ENCODE measurements at places on chromosomes 2 and 18.

DNA sequence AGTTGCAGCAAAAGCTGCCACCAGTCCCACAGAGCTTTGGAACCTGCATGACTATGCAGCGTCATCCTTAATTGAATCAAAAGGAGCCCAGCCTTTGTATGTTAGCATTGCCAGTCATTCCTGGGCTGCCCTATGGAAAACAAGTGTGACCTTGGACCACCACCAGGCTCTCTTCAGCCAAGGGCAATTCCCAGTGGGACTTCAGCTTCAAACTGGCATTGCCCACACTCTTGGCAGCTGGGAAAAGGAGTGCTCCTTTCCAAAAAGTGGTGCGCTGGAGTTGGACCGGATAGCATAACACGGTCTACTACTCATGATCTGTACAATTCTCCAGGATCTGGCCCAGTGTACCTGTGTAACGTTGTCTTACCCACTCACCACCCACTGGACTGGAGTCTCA, 259.5 kb downstream of the MREG start:
- DNase-seq, result no peak

DNA sequence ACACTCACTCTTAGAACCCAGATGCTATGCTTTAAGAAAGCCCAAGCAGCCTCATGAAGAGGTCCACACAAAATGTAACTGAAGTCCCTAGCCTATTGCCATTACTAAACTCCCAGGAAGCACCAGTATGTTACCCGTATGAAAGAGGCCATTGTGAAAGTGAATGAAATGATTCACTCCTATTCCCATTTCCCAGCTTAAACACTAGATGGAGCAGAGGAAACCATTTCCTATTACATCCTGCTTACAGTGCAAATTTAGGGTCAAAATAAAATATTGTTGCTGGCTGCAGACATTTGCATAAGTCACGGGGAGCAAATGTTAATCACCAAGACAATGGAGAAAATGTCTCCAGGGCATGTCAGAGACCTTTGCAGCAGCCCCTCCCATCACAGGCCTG, 989.7 kb upstream of the CRIM1 start:
- no peak for DNase-seq

GRCh38 chr2:43443282-43443681, 152.6 kb downstream of the THADA start:
- no peak for DNase-seq

GRCh38 chr2:21453723-21454450, 330.1 kb downstream of the TDRD15 start:
- no peak for DNase-seq

- DNase-seq, result no peak
These were observed 12.2 kb upstream of the DTNA start for GRCh38 chr18:34697891-34698290.

- DNase-seq, result no peak
These were observed 35.8 kb upstream of the SCLY start for GRCh38 chr2:238024986-238025385.

- DNase-seq, result no peak
These were observed 473.4 kb upstream of the UBE2E3 start for GRCh38 chr2:180507028-180507427.

- no peak for DNase-seq
These were observed 33.4 kb upstream of the TMEM131 start for GRCh38 chr2:98028931-98029717.

DNA sequence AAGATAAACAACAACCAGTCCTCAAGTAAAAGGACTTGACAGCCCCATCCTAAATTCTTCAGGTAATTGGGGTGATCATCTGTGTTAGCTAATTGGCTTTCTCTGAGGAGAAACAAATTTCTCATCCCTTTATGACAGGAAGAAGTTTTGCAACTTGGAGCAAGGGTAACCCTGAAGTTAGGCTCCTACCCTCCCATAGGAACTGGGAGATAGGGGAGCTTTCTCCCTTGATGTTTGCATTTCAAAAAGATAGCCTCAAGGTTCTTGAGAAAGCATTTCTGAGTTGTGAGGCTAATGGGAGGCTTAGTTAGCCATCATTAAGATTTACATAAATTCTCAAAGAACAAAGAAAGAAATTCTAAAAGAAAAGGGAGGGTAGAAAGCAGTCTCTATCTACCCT, 95.4 kb downstream of the MAP2 start:
- no peak for DNase-seq

GRCh38 chr2:46184794-46185583, 112.2 kb upstream of the EPAS1 start:
- no peak for DNase-seq

GRCh38 chr2:231199219-231199618, 788 bp downstream of the ARMC9 start:
- DNase-seq, result no peak

DNA sequence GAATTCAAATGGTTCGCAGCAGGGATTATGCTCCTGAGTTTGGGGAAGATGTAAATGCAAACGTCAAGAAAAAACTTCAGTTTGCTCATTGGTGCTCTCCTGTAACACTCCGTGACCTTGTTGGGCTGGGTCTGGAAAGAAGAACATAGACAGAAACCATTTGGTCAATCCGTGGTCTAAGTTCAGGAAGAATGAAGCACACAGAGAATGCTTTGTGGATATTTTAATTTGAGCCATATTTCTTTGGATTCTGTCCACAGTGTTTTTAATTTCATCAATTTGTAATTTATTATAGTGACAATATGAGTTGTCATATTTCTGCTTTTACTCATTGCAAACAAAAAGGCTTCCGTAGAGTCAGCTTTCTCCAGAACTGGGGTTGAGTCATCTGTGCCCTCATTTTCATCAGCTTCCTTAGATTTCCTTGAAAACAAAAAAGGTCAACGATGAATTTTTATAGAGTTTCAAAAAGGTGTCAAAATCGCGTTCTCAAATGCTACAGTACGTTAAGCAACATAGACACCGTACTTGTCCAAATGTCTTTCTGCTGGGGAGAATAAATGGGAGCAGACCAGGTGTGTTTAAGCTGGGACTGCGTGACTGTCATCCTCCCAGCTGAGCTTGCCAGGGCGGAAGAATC, 606.4 kb downstream of the RNF144A start:
- no peak for DNase-seq

- DNase-seq, result no peak
These were observed 15.4 kb upstream of the GLI2 start for GRCh38 chr2:120720231-120720630.

- DNase-seq, result no peak
These were observed 73.4 kb downstream of the TWIST2 start for GRCh38 chr2:238921259-238921658.

DNA sequence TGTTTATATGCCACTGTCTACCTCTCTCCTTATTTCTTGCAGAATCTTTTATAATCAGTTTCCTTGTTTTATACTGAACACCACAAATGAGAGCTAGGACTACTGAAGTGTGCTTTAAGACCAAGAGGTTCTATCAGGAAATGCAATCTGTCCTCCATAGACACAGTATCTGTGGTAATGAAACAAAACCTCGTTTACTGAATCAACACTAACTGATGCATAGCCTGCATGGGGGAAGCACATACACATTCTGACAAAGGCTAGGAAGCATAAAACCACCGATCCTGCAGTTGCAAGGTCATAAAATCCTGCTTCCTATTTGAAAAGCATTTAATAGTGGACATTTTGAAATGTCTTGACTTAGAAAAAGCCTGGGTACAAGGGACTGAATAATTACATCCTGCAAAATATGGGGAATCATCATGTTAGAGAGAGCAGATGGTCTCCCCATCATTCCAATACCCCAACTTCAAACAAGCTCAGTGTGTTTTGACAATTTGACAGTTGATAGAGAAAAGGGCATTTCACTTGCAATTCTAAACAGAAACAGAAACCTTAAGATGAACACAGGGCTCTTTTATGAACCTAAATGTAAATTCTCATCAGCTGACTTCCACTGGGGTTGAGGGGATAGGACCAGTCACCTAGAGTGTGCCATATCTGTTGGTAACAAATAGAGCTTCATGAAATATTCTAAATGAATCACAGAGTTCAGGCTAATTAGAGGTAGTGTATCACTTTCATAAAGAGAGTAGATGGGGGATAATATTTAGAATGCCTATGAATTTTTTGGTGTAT, 1845.6 kb upstream of the PIK3C3 start:
- DNase-seq, result peak; percentile 16

GRCh38 chr2:26492749-26493515, 15.0 kb upstream of the OTOF start:
- no peak for DNase-seq

GRCh38 chr2:2466534-2466933, 135.5 kb upstream of the MYT1L start:
- DNase-seq, result no peak

DNA sequence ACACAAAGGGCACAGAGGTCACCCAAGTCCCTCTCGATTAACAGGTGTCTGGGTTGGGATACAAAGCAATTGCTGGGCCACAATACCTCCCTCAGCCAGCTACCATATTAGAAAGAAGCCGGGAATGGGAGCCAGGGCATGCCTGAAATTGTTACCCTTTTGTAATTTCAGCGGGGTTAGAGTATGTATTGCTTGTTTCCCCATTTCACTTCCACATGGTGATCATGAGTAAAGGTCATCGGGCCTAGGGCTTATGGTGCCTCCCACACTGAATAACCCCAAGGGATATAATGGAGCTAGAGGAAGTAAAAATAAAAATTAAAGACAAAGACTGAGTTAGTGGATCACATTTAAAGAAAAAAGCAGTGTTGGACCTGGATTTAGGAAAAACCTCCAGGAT, 437.2 kb upstream of the KLHL29 start:
- no peak for DNase-seq

DNA sequence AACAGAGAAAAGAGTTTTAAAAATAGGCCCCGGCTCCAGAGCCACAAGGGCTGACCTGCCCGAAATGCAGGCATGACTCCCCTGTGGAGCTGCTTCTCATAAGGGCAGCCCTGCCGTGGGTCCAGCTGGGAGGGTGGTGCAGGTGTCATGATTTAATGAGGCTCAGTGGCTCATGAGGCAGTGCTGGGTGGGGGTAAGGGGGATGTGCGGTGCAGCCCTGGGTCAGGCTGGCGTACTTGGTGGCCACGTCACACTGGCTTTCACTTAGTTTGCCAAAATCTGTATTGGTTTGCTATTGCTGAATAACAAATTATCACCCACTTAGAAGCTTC, 33.6 kb downstream of the HJURP start:
- DNase-seq, result no peak

DNA sequence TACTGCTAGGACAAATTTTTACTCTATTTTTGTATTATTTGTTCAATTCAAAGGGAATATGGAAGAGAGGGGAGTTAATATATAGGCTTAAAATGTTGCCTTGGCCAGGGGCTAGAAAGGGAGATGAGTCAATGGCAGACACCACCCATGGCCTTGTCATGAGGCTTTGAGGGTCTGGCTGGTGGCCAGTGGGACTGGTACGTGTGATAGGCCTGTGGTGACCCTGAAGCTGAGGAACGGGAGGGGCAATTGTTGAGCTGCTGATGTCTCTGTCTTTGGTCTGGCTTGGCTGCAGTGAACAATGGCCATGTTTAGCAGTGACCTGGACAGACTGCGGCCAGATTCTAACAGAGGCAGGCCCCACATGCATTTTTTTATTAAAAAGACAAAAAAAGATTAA, 18.5 kb downstream of the GKN1 start:
- no peak for DNase-seq

GRCh38 chr2:13110825-13111224, 394.1 kb downstream of the TRIB2 start:
- no peak for DNase-seq

- no peak for DNase-seq
These were observed 67.0 kb downstream of the CAB39 start for GRCh38 chr2:230779607-230780006.

GRCh38 chr2:30250421-30250820, 19.1 kb downstream of the LBH start:
- DNase-seq, result no peak

DNA sequence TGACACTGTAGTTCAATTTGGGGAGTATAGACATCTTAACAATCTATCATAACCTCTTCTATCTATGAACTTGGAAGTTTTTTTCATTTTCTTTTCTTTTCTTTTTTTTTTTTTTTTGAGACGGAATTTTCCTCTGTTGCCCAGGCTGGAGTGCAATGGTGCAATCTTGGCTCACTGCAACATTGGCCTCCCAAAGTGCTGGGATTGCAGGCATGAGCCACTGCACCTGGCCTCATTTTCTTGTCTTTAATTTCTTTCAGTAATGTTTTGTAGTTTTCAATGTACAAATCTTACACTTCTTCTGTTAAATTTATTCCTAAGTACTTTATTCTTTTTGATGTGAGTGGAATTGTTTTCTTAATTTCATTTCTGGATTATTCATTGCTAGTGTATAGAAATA, 14.6 kb downstream of the ASAP2 start:
- DNase-seq, result no peak

GRCh38 chr18:47898696-47899095, 31.8 kb downstream of the SMAD2 start:
- DNase-seq, result no peak

DNA sequence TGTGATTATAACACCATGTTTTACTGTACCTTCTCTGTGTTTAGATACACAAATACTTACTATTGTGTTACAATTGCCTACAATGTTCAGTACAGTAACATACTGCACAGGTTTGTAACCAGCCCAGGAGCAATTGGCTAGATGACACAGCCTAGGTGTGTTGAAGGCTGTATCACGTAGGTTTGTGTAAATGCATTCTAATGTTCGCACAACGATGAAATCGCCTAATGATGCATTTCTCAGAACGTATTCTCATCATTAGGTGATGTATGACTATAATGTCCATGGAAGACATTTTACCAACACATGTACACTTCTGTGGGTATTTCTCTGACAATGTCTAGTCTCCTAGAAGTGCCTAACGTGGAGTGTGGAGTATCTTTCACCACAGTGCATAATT, 165.9 kb upstream of the KLF7 start:
- no peak for DNase-seq

DNA sequence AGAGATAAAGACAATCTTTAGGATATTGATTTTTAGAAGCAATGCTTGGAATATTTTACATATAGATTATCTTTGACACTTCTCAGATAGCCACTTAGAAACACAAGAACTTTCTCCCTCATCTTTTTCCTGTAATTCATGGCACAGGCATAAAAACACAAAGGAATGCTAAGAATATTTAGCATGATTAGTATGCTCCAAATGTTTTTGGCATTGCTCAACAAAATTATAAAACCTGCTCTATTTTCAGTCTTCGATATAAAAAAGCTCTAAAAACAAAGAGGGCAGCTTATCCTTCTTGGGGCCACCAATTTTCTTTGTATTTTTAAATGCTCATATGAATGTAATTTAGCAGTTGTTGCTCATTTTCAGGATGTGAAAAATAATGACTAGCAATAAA, 90.8 kb downstream of the RAD51AP2 start:
- no peak for DNase-seq

GRCh38 chr2:129865976-129866375, 113.5 kb upstream of the RAB6C start:
- no peak for DNase-seq

DNA sequence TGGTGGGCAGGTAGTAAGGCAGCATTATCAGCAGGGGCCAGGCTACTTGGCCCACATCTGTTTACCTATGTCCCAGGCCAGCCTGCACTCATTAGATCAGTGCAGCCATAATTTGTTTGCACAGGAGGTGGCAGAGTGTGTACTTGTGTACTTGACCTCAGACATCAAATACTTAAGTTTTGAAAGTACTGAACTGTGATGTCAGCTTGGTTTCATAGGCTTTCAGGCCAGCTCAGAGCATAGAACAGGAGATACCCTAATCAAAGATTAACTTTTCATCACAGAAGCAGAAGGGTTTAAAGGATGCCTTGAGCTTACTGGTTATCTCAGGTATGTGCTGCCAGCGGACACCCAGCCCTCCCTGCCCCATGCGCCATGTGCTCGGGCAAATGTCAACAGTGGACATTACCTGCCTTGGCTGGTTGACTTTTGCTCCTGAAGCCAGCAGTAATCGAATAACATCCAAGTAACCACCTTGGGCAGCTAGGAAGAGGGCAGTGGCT, 33.2 kb downstream of the ANKRD29 start:
- no peak for DNase-seq

GRCh38 chr2:201432038-201432620, 19.1 kb downstream of the TRAK2 start:
- DNase-seq, result no peak

Data from right renal pelvis (tissue), 4 donors.